ENCODE measurements at places on chromosomes 16 and 17.
A peak's percentile ranks its signal among the peaks of the same experiment; 100 is the strongest.

GRCh38 chr16:81688182-81688581 is 90.9 kb upstream of the PLCG2 start:
- DNase-seq = no peak

GRCh38 chr16:1991135-1991551 is 1.4 kb downstream of the SYNGR3 start:
- DNase-seq = no peak

GRCh38 chr16:30805370-30806169 is 18.6 kb upstream of the ZNF629 start:
- DNase-seq = no peak

DNA sequence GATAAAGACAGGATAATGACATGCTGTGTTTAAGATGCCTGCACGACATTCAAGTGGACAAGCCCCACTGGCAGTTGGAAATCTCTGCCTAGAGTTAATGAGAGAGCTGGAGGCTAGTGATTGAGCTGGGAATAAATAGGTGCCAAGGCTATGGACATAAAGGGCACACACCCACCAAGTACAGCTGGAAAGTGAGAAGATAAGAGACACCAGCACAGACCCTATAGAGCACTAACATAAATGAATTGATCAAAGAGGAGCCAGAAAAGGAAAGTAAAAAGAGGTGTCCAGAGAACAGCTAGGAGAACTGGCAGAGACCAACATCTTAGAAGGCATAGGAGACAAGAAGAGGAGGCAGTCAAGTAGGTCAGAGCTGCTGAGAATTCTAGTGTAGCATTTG is 101.2 kb downstream of the YPEL2 start:
- no peak for DNase-seq

GRCh38 chr16:29926711-29927052 is 656 bp upstream of the KCTD13 start:
- DNase-seq = no peak

DNA sequence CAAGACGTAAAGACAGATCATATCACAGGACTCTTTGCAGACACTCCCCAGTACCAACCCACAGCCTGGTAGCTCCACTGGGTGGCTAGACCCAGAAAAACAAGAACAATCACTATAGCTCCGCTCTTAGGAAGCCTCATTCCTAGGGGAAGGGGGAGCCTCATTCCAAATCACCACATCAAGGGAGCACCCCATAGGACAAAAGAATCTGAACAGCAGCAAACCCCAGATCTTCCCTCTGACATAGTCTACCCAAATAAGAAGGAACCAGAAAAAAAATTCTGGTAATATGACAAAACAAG is 237.8 kb downstream of the CEP112 start:
- DNase-seq = no peak

- DNase-seq = no peak
Measured at GRCh38 chr16:8760021-8760420, 37.4 kb downstream of the TMEM186 start.

GRCh38 chr16:2513405-2514332 is at the start of gene ATP6V0C:
Gene ATP6V0C (plus strand): TSS chr16:2513952. CDS start chr16:2514104, 152 bp downstream.
- peak; percentile 84 for DNase-seq

DNA sequence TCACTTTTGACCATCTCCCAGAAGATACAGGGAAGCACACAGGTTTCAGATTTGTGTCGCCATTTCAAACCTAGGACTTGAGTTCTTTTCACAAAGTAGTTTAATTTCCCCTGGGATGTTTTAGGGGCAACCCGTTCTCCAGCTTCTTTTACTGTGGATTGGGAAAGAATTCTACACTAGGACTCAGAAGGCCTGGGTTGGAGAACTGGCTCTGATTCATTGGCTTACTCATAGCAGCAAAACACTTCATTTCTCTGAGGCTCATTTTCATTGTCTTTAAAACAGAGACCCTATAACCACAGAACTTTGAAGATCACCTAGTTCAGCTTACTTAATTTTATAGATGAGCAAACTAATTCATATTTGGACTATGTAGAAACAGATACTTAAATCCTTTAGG is 175.9 kb upstream of the SALL1 start:
- DNase-seq = no peak

- DNase-seq = no peak
Measured at GRCh38 chr17:77704048-77704815, 254.3 kb upstream of the TNRC6C start.

GRCh38 chr17:43380307-43380706 is 18.5 kb upstream of the ARL4D start:
- no peak for DNase-seq

DNA sequence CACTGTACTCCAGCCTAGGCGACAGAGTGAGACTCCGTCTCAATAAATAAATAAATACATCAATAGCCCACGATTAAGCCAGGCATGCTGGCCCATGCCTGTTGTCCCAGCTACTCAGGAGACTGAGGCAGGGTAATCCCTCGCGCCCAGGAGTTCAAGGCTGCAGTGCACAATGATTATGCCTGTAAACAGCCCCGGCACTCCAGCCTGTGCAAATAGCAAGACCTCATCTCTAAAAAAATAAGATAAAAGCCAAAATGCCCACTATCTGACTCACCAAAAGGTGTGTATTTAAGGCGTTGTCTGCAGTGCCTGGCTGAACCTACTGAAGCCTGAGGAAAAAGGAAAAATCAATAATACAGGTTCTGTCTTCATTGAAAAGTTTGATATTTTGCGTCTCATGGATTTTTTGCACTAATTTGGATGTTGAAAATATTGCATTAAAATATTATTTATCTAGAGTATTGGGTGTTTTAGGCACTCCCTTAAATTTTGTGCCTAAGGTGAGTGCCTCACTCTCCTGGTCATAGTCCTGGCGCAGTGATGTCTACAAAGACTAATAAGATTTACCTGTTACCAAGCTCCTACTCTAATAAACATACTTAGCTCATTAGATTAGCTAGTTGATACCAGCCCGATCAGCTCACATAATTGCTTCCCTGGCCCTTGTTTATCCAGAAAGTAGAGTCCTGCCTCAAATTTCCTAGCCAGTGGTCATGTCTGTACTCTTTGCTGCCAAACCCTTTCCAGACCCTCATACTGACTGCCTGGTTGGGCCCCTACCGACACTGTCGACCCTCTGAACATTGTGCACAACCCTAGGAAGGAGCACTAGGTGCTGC is 24.7 kb upstream of the TOB1 start:
- DNase-seq = no peak

- no peak for DNase-seq
Measured at GRCh38 chr16:89691986-89692569, 5.6 kb downstream of the CDK10 start.

GRCh38 chr17:50667259-50668024 is 32.8 kb downstream of the ABCC3 start:
- DNase-seq = no peak

- no peak for DNase-seq
Measured at GRCh38 chr16:61002479-61003204, 1033.6 kb downstream of the CDH8 start.

DNA sequence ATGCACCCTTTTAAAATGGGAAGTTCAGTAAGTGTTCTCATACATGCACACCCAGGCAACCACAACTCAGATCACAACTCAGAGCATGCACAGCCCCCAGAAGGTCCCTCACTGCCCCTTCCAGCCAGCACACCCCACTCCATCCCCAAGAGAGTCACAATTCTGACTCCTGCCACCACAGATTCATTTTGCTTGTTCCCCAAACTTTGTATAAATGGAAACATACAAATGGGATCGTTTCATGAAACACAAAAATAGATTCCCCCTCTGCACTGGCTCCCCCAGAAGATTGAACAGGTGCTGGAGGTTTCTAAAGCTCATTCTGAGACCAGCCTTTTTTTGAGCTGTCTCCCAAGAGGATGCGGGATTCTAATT is 3.3 kb upstream of the TNFRSF13B start:
- no peak for DNase-seq

- DNase-seq = no peak
Measured at GRCh38 chr16:51939378-51939871, 607.5 kb downstream of the TOX3 start.

- DNase-seq = no peak
Measured at GRCh38 chr17:30969989-30970830, 629 bp upstream of the RNF135 start.

DNA sequence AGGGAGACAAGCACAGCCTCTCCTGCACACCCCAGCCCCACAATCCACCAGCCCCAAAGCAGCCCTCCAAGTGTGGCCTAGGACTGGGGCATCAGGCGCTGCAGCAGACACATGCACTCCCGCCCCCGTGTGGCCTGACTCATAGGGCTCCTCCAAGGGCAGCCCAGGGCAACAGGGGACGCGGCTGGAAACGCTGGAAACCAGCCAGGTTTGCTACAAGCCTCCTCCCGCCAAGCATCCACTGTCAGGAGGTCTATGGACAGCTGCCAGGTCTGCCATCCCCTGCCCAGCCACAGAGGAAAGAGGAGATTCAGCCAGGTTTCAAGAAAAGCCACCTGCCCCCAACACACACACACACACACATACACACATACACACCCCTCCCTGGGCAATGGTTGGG is 25.8 kb downstream of the SRCIN1 start:
- no peak for DNase-seq

GRCh38 chr16:17901309-17901708 is 430.5 kb upstream of the XYLT1 start:
- no peak for DNase-seq

GRCh38 chr17:18102640-18103039 is 5.9 kb upstream of the MYO15A start:
- no peak for DNase-seq

- no peak for DNase-seq
Measured at GRCh38 chr16:76639685-76640289, 362.6 kb downstream of the CNTNAP4 start.

- no peak for DNase-seq
Measured at GRCh38 chr17:27623614-27624013, 7.4 kb upstream of the LGALS9 start.

DNA sequence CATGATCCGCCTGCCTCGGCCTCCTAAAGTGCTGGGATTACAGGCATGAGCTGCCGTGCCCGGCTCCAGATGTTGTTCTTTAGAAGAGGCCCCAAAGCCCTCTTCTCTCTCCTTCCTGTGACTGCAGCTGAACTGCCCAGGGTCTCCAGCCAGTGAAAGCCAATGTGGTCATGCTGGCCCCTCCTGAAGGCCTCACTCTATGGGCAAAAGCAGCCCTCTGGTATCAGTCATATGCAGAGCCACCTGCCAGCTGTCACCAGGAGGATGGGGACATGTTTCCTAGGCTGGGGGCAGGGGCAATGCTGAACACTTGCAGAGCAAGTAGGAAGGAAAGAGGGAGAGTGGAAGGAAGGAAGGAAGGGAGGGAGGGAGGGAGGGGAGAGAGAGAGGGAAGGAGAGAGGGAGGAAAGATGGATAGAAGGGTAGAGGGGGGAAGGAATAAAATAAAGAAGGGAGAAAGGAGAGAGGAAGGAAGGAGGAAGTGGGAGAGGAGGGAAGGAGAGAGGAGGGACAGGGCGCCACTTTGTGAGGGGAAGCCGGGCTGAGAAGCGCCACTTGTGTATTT is 36.0 kb downstream of the SOCS3 start:
- no peak for DNase-seq

- DNase-seq = no peak
Measured at GRCh38 chr16:12874186-12874585, 27.2 kb upstream of the SHISA9 start.

GRCh38 chr16:9135797-9136196 is 44.4 kb downstream of the HAPSTR1 start:
- no peak for DNase-seq

DNA sequence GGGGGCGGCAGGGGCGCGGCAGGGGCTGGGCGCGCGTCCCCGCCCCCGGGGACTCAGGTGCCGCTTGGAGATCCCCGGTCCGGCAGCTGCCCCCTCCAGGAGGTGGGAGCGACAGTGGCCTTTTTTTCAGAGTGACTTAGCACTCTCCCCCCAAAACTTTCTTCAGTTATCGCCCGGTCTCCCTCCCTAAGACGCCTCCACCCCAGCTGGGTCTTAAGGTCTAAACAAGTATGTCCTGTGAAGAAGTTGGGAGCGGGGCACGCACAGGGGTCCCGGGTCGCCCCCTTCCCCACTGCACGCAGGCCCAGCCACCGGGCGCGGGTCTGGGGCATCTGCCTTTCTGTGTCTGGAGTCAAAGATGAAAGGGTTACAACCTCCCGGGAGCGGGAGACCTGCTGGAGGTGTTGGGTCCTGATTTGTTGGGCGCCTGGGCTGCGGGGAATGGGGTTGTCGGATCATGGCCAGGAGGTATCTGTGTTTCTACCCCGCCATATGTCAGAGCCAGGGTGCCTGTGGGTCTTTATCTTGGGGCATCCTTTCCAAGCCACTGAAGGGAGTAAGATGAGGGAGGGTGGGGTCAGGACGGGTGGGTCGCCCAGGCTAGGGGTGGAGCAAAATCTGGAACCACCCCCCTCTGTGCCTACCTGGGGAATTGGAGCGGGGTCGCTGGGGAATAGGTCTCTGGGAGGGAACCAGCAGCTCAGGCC is 757 bp downstream of the FMNL1 start:
- DNase-seq = peak; percentile 58

DNA sequence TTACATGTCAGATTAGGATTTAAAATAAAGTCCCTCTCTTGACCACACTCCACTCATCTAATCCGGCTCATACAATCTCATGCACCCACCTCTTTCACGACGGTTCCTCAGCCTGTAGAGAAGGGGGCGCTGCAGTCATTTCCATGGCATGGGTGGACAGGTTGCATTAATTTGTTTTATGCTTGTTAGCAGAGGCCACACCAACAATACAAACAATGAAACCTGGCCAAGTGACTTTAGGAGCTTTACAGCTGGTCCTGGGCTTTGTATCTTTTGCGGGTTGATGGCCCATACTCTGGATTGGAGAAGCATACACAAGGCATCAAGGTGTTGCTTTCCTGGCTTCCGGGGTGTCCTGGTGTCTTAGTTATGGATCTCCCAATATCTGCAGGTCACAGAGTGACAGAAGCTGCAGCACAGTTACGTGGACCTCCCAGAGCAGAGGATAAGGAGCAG is 9.7 kb upstream of the SNF8 start:
- no peak for DNase-seq

DNA sequence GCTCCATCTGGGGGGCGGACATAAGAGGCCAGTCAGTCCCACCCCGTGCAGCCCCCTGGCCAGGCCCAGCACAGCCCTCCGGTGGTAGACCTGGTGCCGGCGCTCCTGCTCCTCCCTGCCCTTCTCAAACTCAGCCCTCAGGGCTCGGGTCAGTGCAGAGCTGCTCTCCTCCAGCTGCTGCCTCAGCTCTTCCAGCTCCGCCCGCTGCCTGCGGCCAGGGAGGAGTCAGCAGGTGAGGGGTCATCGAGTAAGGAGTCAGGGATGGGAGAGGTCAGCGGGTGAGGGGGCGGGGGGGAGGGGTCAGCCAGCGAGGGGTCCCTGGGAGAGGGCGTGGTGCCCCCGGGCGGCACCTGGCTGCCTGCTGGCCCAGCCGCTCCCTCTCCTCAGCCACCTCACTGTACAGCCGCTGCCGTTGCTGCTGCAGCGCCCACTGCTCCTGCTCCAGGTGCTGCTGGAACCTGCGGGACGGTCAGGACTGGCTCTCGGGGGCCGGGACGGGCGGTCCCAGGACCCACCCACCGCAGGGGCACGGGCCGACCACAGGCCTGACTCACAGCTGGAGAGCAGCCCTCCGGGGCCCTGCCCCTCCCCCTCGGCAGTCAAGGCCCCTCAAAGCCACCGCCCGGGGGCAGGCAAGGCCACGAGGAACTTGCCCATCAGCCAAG is 26.5 kb upstream of the AATK start:
- no peak for DNase-seq

GRCh38 chr17:48646183-48647102 is 20.3 kb upstream of the HOXB9 start:
- no peak for DNase-seq
